ENCODE measurements at places on chromosomes 1 and 21. TPM values are rescaled to one million over a fixed set of nuclear protein-coding genes. Genes with fewer than 3 reads are reported as not detected.

SLAMF6 gene
- not detected for total RNA-seq

NUAK2 gene
- total RNA-seq = 2.8 TPM

TSTD1 gene
- total RNA-seq = 34.8 TPM

C1orf115 gene
- 0.50 TPM for total RNA-seq

USP48 gene
- 38.2 TPM for total RNA-seq

MEAF6 gene
- total RNA-seq = 57.6 TPM

HES4 gene
- 4.3 TPM for total RNA-seq

ATP6V1G3 gene
- total RNA-seq = not detected

TMPRSS15 gene
- not detected for total RNA-seq

SLC2A5 gene
- total RNA-seq = 2.0 TPM

MAN1A2 gene
- total RNA-seq = 58.6 TPM

KRTAP21-2 gene
- not detected for total RNA-seq

TIAM1 gene
- 2.9 TPM for total RNA-seq

SPRR2B gene
- not detected for total RNA-seq

LHX8 gene
- under 0.01 TPM for total RNA-seq

CELF3 gene
- not detected for total RNA-seq

TEDDM1 gene
- total RNA-seq = not detected

FAM110D gene
- total RNA-seq = not detected

LRRC53 gene
- total RNA-seq = not detected

THBS3 gene
- total RNA-seq = 28.2 TPM

RAP1GAP gene
- 0.15 TPM for total RNA-seq

LY9 gene
- total RNA-seq = not detected
